ENCODE measurements at places on chromosomes 4 and X.

GRCh38 chr4:152943672-152944071 is 7.5 kb downstream of the FHDC1 start:
- DNase-seq, result no peak

DNA sequence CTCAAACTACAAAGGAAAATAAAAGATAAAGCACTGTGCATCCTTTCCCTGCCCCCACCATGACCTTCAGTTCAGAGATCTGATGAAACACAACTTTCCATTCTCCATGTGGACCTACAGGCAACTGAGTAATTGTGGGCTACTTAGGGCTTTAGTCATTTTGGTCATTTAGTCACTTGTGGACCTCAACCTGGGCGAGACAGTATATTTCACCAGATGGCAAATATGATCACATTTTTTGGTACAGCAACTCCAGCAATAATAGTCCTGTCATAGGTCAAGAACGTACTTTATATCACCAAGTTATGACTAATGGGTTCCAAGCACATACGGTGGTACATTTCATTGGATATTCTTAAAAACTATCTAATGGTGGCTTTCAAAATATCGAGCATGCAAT is 141.2 kb downstream of the PDGFC start:
- no peak for DNase-seq

- DNase-seq, result no peak
Measured at GRCh38 chr4:176675810-176676209, 116.9 kb downstream of the VEGFC start.

DNA sequence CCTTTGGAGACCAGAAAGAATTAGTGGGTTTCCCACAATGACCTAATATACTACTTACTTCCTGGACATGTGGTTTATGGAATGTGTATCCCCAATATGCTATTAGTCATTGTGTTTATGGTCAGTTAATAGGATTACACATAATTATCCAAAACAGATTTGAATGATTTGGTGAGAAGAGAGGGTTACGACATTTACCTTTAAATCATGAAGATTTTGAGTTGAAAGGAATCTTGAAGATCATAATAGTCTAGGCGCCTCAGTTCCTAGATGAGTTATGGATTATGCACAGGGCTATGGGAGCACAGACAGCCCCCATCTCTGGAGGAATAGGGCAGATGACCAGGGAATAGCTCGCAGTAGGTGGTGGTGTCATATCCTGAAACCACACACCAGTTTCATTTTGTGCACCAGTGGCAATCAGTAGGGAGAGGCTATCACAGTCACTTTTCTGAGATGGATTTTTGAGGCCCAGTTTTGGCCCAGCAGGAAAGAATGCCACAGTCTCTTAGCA is 61.3 kb downstream of the SEPTIN11 start:
- DNase-seq, result no peak

DNA sequence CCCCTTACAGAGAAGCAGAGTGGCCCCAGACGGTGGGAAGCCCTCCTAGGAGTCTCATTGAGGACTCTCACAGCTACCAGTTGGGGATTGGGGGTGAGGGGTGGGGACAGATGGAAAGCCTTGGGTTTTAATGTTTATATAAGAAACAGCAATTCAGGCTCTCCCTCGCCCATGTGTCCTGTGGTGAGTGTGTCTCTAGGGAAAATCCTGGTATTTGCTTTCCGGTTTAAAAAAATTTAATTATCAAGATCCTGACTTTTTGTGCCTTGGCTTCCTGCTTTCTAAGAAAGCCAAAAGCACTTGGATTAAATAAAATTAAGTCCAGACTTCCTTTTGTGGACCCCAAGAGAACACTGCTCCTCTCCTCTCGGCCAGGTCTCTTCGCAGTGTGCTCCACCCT is 93.8 kb downstream of the SOWAHB start:
- DNase-seq, result no peak

Data from CD4-positive, alpha-beta T cell treated with Interleukin-4 for 4 hours (primary cell).